Stimulated activated CD8-positive, alpha-beta memory T cell treated with anti-CD3 and anti-CD28 coated beads, Interleukin-4, amount 100 ng/mL, for 4 hours (primary cell): ENCODE measurements at places on chromosomes 12 and 14.

- no peak for DNase-seq
Measured at GRCh38 chr12:27966870-27967269, 5.7 kb downstream of the PTHLH start.

DNA sequence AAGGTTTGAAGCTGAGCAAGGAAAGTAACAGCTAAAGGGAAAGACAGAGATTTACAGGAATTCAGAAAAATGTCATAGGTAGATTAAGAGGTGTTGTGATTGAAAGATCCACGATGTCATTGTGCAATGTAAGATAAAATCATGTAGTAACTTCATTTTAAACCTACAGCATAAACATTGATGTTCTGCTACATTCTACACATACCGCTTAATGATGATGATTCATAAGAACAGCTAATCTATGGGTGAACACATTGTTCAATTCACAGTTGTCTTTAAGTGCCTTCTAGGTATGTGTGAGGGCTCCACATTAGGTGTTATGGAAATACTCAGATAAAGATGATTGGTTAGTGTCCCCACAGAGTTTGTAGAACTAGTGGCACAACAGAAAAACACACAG is 170.9 kb downstream of the GRIP1 start:
- DNase-seq, result no peak

- no peak for DNase-seq
Measured at GRCh38 chr12:12156828-12157227, 86.1 kb downstream of the BCL2L14 start.

DNA sequence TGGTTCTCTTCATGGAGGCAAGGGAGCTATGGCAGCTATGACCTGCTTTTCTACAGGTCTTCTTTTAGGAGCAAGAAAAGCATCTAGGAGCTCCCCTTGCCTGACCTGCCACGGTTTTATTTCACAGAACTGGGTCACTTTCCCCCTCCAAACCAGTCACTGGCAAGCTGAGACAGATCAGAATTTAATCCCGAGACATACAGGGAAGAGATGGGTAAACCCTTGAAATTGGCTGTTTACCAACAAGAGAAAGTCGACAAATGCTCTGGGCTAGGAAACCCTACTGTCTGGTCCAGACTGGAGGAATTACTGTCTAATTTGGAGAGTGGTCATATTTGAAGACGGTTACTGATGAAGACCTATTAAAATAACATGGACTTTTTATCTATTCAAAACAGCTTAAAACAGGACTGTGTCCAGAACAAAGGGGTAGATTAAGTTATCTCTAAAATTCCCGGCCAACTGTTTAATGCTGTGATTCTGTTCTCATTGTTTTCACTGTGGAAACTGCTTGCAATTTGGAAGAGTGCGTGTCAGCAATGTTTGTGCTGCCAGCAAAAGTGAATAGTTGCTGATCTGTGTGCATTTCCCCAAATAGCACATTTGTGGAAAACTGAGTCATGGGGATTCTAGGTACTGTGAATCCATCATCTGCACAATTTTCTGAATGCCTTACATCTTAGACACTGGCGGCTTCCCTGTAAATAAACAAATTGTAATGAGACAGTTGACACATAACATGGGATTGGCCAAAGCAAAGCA is 73.4 kb upstream of the EEA1 start:
- no peak for DNase-seq

GRCh38 chr12:118042091-118042490 is 18.9 kb downstream of the WSB2 start:
- no peak for DNase-seq

DNA sequence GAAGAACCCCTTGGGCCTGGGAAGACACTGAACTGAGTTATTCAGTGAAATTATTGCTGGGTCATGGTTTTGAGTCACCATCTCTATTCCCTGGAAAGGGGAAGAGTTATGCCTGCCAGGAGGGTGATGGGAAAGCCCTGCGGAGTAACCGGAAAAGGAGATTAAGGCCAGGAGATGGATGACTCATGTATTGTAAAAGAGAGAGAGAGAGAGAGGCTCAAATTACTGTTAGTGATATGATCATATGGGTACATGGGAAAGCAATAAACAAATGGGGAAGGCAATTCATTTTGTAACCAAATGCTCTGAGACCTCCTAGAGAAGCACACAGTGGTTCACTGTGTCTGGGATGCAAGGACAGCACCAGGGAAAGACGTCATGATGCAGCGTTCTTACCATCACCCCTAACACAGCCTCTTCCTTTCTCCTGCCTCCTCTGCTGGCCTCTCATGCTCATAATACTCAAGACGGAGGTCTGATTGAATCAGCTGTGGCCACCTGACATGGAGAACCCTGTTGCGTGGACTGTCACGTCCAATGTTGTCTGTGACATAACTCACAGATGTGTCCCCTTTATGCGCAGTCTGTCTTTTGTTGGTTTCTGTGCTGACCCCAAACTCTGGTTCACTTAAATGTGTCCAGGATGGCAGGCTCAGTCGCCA is 243.7 kb downstream of the TMEM132D start:
- no peak for DNase-seq
